ENCODE measurements at places on chromosomes 3 and 15.
A peak's percentile ranks its signal among the peaks of the same experiment; 100 is the strongest.

- no peak for DNase-seq
These were observed 2.3 kb downstream of the EIF2AK4 start for GRCh38 chr15:39936187-39936586.

- DNase-seq, result peak; percentile 55
These were observed 12.8 kb downstream of the VILL start for GRCh38 chr3:38003371-38003816.

GRCh38 chr3:99607151-99607550 is 31.2 kb upstream of the COL8A1 start:
- DNase-seq, result no peak

DNA sequence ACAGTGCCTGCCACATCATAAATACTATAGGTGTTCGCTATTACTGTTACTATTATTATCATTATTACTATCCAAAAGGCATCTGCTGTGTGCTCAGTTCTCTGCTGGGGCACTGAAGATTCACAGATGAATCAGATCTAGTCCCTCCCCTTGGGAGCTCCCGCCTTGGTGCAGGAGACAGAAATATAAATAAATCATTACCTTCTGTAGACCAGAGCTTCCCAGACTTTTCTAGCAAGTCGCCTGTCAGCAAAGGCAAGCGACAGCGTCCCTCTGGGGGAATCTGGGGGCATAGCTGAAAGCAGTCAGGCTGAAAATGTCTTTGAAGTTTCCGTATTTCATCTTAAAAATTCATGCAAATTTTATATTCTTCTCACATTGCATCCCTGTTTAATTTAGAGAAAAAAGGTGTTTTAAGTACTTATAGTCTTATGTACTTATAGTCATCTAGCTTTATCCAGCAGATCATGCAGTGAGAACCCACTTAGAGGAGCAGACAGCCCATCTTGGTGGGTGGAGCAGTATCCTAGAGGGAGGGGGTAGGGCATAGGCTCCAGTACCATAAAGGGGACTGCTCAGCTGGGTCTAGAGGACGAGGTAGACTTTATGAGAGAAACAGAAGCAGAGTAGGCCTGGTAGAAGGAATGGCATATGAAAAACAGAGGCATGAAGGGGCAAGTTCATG is 10.4 kb upstream of the BRPF1 start:
- DNase-seq, result no peak

DNA sequence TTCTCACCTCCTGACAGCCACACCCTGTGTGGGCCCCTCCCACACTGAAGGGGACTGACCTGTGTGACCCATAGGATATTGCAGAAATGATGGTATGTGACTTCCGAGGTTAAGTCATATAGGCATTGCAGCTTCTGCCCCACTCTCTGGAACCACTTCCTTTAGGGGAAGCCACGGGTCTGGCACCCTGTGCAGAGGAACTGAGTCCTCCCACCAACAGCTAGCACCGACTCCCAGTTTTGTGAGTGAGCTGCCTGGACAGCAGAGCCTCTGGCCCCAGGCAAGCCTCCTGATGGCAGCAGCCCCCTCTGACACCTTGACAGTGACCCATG is 24.6 kb upstream of the SLC6A6 start:
- no peak for DNase-seq

GRCh38 chr3:115388166-115388565 is 235.1 kb upstream of the GAP43 start:
- DNase-seq, result no peak

DNA sequence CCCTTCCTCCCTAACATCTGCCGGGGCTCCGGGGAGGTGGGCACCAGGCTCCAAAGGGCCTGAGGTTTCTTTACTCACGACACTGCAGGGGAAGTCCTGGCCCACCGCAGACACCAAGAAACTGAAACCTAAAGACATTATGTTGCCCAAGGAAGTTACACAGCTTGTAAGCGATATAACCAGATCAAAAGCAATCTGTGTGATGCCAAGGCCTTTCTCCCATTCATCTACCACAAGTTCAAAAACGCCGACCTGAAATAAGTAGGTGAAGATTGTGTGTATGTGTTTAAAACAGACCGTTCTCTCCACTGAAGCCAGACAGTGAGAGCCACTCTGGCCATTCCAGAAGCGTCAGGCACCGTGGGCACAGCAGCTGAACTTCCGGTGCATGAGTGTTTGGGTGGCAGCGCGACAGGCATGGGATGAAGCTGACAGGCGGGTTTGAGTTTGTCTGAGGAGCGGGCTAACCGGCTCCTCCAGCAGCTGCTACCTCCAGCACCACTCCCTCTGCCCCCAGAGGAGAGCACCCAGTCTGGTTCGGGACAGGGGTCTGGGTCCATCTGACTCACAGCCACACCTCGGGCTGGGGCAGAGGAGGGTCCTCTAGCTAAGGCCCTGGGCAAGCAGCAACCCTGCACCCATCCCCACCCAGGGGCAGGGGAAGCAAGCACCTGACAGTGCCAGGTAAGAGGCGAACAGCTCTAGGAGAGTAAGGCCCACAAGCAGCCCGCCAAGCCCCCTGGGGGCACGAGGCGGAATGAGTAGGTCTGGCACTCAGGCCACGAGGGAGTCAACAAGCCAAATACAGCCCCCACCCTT is 1.3 kb downstream of the TNK2 start:
- peak; percentile 60 for DNase-seq

GRCh38 chr3:141430316-141430715 is 56.5 kb upstream of the RASA2 start:
- DNase-seq, result no peak

- no peak for DNase-seq
These were observed 143.8 kb upstream of the POU1F1 start for GRCh38 chr3:87420171-87420570.

GRCh38 chr15:23497710-23498111 is 50.7 kb upstream of the GOLGA6L2 start:
- peak; percentile 66 for DNase-seq

DNA sequence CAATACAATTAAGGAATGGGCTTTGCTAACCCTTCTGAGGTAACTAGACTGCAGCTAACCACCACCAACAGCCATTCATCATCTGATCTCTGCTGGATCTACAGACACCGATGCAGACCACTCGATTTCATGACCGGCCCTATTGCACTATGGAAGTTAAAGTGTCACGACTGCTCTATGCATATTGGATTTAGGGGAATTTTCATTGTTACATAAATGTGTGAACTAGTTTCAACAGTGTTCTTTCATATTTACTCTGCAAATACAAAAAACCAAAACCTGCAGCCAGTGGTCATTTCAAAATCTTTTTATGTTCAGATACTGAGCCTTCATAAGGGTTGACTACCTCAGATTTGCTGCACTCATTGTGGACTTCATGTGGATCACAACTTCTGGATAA is 14.5 kb downstream of the CDV3 start:
- DNase-seq, result no peak

DNA sequence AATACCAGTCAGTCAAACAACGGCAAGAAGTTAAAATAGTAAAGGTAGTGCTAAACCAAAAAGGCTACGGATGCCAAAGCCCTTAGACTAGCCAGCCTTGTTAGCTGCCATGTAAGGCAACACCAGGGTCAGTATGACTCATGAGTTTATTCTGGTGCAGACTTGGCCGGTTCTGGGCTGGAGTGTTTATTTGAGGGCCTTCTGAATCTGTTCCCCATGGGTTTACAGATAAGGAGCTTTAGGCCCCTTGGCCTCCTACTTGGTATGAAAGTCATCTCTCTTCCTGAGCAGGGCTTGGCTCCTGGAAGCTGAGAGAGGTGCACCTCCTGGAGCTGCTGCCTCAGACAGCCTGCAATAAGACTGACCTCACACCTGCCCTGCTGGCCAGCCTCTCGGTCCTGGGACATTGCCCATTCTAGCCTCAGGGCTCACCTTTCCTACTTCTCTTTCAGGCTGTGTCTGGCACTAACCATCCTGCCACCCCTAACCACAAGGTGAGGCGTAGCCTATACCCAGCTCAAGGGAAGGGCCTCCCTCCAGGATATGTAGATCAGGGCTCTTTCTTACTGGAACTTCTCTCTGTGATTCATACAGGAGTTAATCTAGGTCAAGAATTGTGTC is 10.4 kb upstream of the RTP1 start:
- DNase-seq, result no peak

DNA sequence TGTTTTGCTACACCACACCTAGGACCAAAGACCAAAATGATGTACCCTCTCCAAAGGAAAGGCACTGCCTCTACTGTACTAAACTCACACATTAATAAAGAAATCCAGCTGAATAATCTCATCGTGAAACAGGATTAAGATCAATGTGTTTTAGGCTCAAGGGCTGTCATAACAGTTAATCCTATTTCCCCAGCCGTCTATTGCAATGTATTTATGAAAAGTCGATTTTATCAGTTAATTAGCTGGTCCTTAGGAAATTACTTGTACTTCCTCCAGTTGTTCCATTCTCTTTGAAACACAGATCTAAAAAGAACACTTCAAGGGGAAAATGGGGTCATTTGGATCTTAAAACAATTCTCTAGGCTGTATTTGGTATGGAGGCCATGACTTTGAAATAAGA is 8.5 kb downstream of the ETV5 start:
- DNase-seq, result no peak

- DNase-seq, result peak; percentile 76
These were observed 662 bp downstream of the TMEM108 start for GRCh38 chr3:133038731-133039375.

- DNase-seq, result no peak
These were observed 90.2 kb upstream of the KCNMB2 start for GRCh38 chr3:178446059-178446458.

DNA sequence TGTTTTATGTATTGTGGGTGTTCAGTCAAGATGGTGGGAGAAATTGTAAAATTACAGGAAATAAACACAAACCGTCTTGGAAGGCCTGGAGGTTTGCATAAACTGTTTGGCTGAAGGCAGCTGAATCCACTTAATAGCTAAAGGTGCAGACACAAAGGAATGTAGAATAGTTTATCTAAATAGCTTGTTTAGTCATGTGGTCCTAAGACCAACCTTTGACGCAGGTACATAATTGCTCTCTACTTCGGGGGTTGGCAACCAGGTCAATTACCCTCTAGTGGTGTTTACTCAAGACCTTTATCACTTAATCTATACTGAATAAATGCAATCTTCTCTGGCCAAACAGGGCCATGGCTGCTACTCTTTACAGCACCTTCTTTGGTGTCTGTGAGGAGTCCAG is 502.8 kb downstream of the IGSF11 start:
- no peak for DNase-seq

GRCh38 chr15:51190424-51191068 is 95.8 kb upstream of the TNFAIP8L3 start:
- no peak for DNase-seq

DNA sequence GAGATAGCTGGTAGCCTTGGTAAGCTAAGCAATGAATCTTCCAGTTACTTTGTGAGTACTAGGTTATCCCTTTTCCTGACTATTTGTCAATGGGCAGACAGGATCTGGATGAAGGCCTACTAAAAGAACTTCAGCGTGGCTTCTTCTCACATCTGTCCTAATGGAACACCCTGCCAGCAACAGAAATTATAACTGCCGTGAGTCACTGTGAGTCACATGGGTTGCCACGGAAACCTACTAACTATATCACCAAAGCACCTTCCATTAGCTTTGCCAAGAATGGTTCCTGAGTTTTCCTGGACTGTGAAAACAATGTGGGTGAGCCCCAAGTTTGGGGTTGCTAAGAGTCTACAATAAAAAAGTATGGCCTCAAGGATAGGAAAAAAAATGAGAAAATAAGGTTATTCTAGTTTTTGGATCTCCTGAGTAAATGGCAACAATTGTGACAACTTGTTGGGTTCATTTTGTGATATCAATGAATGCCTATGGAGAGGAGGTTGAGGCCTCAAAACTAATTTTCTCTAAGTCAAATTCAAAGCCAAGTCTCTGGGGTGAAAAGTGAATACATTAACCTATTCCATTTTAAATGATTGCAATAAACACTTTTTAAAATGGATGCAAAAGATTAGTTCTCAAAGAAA is 195.1 kb upstream of the ICE2 start:
- peak; percentile 6 for DNase-seq

GRCh38 chr3:29447946-29448627 is 167.2 kb downstream of the RBMS3 start:
- DNase-seq, result no peak

GRCh38 chr15:89665449-89666181 is 10.3 kb upstream of the KIF7 start:
- no peak for DNase-seq

DNA sequence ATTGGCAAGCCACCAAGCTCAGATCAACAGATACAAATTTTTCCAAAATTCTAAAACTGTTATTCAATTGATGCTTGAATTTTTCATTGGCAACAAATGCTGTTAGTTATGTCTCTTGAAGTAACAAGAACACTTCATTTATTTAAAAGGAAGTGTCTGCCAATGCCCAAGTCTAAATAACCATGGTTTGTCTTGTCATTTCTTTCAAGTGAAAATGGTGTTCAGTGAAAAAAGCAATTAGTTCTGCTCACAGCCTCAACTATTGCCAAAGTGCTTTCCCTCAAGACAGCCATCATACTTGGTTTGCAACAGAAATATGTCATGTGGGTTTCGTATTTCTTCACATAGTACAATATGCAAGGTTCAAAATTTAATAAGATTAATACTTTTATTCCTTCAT is 312.6 kb upstream of the LMCD1 start:
- no peak for DNase-seq

- DNase-seq, result peak; percentile 44
These were observed 4.2 kb upstream of the NPHP3 start for GRCh38 chr3:132726341-132726823.

- no peak for DNase-seq
These were observed 7.8 kb upstream of the PTX3 start for GRCh38 chr3:157428853-157429252.

DNA sequence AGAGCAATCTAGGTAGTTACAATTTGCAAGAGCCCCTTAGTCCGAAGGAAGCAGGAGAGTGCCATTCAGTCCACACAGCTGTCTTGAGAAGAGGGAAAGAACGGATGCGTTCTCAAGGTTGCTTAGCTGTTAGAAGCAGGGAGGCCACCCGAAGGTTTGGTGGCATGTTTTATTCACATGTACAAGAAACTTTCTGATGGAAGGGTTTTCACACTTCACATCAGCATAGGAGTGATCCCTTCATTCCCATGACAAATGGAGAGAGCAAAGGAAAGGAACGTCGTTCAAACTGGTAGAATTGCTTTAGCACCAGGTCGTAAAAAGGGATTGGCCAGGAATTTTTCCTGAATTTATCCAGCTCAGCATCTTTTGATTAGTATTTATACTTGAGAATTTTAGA is 53.5 kb downstream of the TRIM71 start:
- DNase-seq, result no peak

GRCh38 chr3:194481103-194481502 is 5.7 kb downstream of the ATP13A3 start:
- DNase-seq, result no peak

- peak; percentile 30 for DNase-seq
These were observed 15.0 kb downstream of the IL12A start for GRCh38 chr3:160003520-160004128.

GRCh38 chr3:31576521-31576920 is 43.8 kb downstream of the STT3B start:
- no peak for DNase-seq

DNA sequence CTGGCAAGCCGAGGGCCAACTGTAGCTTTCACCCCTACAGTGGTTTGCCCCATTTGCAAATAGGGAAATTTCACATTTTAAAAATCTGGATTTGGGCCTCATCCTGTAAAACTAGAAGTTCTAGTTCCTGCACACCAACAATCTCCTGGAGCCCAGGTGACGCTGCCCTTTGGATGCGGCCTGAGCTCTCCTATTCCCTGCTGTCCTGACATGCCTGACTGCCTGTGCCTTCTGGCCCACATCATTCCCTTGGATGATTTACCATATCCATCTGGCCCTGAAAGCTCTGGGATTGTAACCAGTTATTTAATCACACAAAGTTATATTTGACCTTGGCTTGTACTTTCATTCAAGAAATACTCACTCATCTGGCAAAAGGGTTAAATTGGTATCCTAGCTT is 272.3 kb downstream of the ARRDC4 start:
- DNase-seq, result peak; percentile 34
